ENCODE measurements at places on chromosomes 1 and 21.

- no peak for DNase-seq
Measured at GRCh38 chr1:33876970-33877650, 13.2 kb downstream of the HMGB4 start.

GRCh38 chr1:116682641-116683221 lies 15.2 kb upstream of the IGSF3 start:
- DNase-seq: peak; percentile 85

- DNase-seq: no peak
Measured at GRCh38 chr1:9746651-9747050, 77.1 kb downstream of the CLSTN1 start.

GRCh38 chr1:205472737-205473441 lies 17.0 kb upstream of the BLACAT1 start:
- DNase-seq: no peak

DNA sequence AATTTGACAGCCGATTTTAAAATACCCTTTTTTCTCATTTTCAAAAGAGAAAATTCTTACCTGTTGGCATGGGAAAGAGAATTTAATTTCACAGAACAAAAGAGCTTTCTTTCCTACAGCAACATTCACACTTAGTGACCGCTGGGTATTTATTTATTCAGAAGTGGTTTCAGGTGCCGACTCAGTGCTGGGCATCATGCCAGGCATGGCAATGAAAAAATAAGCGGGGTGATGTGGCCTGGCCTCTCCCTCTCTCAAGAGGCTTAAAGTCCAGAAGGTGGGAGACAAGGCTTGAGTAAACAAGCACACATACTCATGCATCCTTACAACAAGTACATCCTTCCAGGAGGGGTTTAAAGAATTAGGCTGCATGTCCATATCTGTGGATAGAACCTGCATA lies 4.1 kb upstream of the PCP4 start:
- DNase-seq: no peak

DNA sequence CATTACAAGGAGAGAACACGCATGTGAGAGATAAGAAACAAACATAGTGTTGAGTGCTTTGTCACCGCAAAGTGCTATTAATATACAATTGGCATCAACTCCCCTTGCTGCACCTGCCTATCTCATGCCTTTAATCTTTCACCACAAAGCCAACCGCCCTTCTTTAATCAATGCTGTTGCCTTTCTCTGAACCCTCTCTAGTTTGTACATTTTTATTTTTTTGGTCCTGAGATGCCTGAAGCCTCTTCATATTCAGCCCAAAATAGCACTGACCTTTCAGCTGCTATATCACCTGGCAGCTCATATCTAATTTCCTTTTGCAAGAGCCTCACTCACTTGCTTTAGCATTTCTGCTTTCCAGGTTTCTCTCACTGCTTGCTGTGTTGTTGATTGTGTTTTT lies 504.7 kb downstream of the NUF2 start:
- DNase-seq: peak; percentile 78

DNA sequence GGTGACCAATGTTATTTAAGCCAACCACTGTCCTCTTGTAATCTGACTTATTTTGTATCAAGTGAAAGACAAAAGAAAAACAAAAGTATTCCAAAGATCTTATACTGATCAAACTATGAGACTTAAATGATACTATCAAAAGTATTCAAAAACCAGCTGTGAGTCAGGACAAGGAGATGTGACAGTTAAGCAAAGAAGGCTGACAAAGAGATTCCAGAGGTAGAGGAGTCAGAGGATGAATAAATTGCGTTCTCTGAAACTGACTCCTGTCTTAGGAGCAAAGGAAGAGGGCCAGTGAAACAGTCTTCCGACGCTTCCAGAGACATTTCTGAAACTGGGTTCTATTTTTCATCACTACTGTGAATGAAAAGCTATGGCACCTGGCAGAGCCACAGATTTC lies 20.9 kb downstream of the TMEM50B start:
- no peak for DNase-seq

DNA sequence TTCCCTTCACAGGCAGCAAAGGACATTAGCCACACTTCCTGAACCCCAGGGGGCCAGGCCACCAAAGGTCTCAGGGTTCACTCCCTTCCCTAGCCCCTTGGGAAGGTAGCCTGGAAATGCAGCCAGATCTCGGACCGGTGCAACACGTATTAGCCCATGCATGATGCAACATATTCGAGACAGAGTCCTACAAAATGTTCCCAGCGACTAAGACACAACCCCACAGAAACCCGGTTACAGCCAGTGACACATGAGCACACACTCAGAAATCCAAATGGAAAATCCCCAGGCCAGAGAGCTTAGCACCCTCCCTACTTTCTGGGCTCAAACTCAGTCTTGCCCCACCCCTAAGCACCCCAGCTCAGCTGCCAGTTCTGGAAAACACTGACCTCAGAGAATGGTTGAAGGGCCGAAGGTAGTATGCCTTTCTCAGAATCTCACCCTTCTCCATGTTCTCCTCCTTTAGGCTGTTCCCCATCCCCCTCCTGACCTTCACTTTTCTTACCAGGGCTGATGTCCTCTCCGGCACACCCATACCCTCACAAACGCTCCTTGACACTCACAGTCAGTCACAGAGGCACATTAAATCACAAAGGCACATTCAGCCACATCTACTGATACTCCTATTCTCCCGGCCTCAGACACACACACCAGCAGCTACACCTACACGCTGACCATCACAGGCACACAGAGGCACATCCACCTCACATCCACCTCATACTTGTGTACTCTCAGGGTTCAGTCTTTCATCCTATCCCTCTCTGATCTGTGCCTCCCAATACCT lies at the start of gene TSPAN1:
TSS of gene TSPAN1 (plus strand) at position 640 of the 784 bp plus-strand sequence. CDS start 6,021 bp downstream, outside the sequence.
- DNase-seq: no peak
